Central memory CD4-positive, alpha-beta T cell (primary cell): ENCODE measurements at places on chromosomes 16 and 17.

- DNase-seq: no peak
Observed at GRCh38 chr17:69412251-69412671, 2.2 kb upstream of the MAP2K6 start.

GRCh38 chr16:5017678-5017969, 16.1 kb downstream of the NAGPA start:
- no peak for DNase-seq

- no peak for DNase-seq
Observed at GRCh38 chr17:82022310-82022980, at the start of gene CENPX. Gene CENPX, minus strand, starts transcription at chr17:82022878. Its CDS starts 17 bp downstream, at chr17:82022861.

DNA sequence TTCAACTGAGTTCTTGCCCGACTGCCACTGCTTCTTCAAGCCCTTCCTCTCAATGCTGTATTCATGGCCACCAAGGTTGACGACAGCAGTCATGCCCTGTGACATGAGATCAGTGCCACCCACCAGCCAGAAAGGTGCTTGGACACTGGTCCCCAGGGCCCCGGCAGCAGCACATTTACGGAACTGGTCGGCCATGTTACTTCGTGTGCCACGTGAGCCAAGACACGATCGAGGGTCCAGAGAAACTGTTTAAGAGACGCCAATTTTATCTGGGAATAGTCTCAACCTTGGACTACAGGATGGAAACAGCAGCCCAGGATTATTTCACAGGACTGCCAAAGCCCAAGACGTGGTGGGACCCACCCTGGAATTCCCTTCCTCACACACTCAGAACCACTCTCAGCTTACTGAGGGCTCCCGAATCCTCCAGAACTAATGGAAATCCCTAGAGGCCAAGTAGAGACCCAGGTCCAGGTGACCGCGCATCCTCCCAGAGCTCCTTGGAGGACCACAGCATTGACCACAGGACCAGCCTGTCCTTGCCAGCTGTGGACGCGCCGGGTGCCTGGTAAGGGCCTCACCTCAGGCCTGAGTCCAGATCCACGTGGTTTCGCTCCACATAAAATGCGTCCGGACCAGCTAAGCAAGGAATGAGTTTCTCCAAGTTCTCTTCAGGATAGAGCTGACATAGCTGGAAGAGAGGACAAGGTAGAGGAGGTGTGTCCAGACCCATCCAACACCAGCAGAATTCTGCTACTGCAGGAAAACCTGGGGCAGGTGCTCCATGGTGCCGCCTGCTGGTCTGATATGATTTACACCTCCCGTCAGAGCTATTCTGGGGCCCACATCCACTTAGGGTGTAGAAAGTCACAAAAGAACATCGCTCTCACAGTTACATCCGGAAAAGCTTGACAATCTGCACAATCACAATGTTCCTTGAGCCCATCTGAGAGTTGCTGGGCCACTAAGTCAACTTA, 28.2 kb downstream of the MAP1LC3B start:
- no peak for DNase-seq

GRCh38 chr17:40095351-40095943, 4.9 kb downstream of the NR1D1 start:
- no peak for DNase-seq

DNA sequence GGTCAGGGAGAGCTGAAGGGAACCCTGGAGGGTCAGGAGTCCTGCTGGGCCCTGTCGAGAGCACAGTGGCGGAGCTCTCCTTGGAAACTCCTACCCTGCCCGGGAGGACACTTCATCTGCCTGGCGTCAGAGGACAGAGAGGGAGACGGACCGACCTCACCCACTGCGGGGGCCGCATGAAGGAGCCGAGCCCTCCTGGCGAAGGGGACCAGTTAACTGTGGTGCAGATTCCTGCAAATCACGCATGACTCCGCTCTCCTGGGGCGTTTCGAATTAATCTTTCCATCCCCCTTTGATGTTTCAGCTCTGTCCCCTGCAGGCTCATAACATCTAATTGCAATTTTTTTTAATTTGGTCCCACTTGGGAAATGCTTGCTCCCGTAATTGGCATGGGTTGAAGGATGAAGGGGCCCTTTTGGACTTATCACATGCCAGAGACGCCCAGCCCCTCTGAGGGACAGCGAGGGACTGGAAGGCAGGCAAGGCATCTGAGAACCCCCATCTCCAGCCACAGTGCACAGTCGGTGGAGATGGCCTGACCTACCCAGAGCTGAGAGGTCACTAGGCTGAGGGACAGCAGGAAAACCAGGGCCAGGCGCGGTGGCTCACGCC, 26.5 kb downstream of the RPH3AL start:
- DNase-seq: no peak
